CD8-positive, alpha-beta memory T cell (primary cell): ENCODE measurements at places on chromosomes 2 and 18. TPM values are rescaled to one million over a fixed set of nuclear protein-coding genes. Genes with fewer than 3 reads are reported as not detected.

DNA sequence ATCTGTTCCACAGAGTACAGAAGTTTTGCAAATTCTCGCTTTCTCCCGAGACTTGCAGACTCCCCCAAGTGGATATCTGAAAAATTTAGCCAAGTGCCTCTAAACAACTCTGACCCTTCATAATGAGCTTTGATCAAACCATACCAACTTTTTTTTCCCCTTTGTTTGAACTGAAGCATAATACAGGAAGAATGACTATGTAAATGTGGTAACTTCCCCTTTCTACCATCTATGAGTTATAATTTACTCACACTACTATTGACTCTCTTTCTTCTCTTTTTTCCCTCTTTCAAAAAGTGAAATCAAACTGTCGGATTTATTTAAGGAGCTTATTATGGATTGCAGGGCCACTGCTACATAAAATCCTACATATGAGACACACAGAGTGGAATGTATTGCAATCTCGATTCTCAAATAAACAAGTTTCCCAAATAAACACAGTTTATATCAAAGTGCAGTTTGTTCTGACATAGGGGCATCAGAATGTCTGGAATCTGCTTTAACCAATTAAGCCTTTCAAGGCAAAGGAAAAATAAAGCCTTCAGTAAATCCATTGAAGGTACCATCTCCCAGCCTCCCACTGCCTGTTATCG lies 1.4 kb upstream of the ZNF804A start:
- no peak overlapping the region for H3K4me3 ChIP-seq
- H3K27ac ChIP-seq: no peak overlapping the region
- no peak for DNase-seq
- no peaks in the 10 kb centered on the region for H3K4me1 ChIP-seq

Gene RNU2-63P
- 35.8 TPM for total RNA-seq

Gene UGT1A10
- not detected for total RNA-seq

DNA sequence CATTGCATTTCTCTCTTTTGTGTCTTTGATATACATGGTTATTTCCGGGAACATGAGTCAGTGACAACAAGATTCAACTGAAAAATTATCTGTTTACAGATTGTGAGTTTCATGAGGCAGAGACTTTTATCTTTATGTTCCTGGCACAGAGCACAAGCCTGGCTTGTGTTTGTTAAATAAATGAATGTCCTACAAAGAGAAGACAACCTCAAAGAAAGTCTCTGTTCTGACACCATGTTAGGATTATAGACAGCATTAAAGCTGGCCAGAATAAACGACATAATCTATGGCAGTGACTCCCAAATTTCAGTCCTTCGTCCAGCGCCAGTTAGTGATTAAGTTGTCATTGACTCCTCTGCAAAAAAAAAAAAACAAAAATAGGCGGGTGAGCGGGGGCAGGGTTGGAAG lies 97.4 kb upstream of the DNAJC10 start:
- H3K4me3 ChIP-seq: no peak overlapping the region
- H3K27me3 ChIP-seq: no peaks in the 10 kb centered on the region
- H3K4me1 ChIP-seq: no peaks in the 10 kb centered on the region
- H3K36me3 ChIP-seq: no peaks in the 10 kb centered on the region

DNA sequence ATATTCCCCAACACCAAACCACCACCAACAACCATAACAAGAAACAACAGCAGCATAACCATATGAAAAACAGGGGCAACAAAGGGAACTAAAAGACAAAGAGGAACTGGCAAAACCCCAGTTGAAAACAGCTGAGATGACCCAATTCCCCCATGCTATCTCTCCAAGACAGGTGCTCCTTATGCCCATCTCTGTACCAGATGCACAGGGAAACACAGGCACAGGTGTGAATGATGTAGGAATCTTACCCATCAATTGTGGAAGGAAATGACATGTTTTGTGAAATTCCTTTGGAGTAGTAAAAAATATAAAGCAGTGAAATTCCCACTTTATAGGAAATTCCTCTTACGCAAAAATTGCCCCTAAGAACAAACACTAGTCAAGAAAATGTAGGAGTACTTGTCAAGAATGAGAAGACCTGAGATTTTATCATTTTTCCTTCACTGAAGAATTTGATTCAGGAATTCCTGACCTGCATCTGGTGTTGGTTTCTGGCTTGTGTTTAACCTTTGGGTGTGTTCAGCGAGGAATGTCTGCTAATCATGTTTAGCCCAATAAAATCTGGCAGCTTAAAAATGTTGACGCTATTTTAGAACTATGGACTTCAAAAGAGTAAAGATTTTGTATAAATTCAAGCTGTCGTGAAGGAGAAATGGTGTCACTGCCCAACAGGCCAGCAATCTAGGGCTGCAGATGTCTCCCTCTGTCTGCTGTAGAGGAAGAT lies 67.7 kb upstream of the ARHGAP28 start:
- no peaks in the 10 kb centered on the region for H3K36me3 ChIP-seq
- H3K27ac ChIP-seq: no peak overlapping the region
- H3K4me3 ChIP-seq: no peak overlapping the region
- H3K27me3 ChIP-seq: no peaks in the 10 kb centered on the region
- no peak for DNase-seq
- H3K4me1 ChIP-seq: no peaks in the 10 kb centered on the region

DNA sequence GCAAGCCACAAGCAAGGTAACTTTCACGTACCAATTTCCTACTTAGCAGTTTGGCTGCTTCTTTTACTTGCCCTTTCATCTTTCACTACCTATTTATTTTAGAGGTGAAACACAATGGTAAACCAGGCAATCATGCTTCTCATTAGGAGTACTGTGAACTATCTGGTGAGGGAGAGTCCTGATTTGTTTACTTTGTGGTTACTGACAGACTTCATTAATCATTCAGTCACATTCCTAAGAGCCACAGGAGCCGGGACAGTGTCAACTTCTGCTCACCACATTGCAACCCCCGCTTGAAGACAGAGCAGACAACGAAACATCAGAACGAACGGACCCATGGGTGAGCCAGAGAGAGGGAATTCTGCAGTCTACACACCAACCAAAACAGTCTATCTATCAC lies 28.8 kb downstream of the TUBB6 start:
- no peaks in the 10 kb centered on the region for H3K4me1 ChIP-seq
- no peak overlapping the region for H3K27ac ChIP-seq
- peaks cover 16% of the 10 kb centered on the region for H3K36me3 ChIP-seq
- H3K4me3 ChIP-seq: no peak overlapping the region

GRCh38 chr18:28831908-28832307 lies 655.0 kb upstream of the CDH2 start:
- no peaks in the 10 kb centered on the region for H3K27me3 ChIP-seq
- no peak for DNase-seq
- H3K4me1 ChIP-seq: no peaks in the 10 kb centered on the region
- H3K27ac ChIP-seq: no peak overlapping the region

Gene IL1F10
- total RNA-seq: not detected

GRCh38 chr2:164242409-164242808 lies 378.9 kb downstream of the GRB14 start:
- DNase-seq: no peak
- H3K4me3 ChIP-seq: no peak overlapping the region
- no peaks in the 10 kb centered on the region for H3K36me3 ChIP-seq
- H3K4me1 ChIP-seq: no peaks in the 10 kb centered on the region
- H3K27ac ChIP-seq: no peak overlapping the region
- no peaks in the 10 kb centered on the region for H3K27me3 ChIP-seq

Gene TUBA3E
- not detected for total RNA-seq

DNA sequence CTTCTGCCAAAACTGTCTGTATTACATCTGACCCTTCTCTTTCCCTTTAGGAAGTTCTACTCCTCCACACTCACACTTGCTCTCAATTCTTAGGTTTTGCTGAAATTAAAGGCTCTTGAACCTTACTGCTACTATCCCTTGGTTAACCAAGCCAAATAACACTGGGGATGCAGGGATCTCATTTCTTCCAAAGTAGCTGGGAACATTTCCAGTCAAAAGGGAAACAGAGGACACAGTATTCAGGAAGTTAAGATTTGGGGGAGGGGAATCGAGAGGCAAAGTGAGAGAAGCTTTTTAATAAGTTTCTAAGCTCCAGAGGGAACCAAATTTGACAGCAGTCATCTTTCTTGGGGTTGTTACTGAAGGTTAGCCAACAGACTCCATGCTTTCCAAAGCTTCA lies 6.2 kb downstream of the SEPTIN2 start:
- no peaks in the 10 kb centered on the region for H3K27me3 ChIP-seq
- H3K4me3 ChIP-seq: no peak overlapping the region
- H3K36me3 ChIP-seq: peaks cover 2% of the 10 kb centered on the region
- peaks cover 45% of the 10 kb centered on the region for H3K4me1 ChIP-seq
- H3K27ac ChIP-seq: no peak overlapping the region

DNA sequence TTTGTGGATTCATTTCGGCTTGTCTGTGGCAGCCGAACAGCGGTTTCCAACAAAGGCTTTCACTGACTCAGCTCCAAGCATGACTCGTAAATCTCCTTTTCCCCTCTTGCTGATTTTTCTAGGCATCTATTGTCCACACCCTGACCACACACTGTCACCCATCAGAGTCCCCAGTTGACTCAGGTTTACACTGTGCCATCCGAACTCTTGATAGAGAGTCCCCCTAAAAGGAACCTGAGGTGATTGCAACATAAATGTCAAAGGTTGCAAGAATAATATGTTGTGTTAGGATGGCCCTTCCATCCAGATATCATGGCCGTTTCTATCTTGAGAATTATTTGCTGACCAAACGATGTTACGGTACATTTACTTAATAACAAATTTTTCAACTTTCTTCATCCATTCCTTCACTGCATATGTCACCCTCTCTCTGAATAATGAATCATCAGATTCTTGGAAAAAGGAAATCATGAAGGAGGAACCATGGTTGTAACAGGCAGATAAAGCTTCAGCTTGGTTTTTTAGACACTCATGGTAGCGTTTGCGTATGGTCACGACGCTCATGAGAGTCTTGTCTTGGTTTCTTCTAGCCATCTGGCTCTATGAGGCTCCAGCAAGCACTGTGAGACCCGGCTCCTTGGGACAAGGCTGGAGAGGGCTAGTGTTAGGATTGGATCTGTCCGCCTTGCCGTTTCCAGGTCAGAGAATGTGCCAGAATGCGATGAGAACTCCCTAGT lies 72.1 kb downstream of the NPAS2 start:
- H3K36me3 ChIP-seq: no peaks in the 10 kb centered on the region
- no peak overlapping the region for H3K4me3 ChIP-seq
- no peaks in the 10 kb centered on the region for H3K27me3 ChIP-seq
- H3K27ac ChIP-seq: no peak overlapping the region

- H3K36me3 ChIP-seq: peaks cover 24% of the 10 kb centered on the region
- no peak overlapping the region for H3K27ac ChIP-seq
- no peaks in the 10 kb centered on the region for H3K4me1 ChIP-seq
- DNase-seq: no peak
- no peak overlapping the region for H3K4me3 ChIP-seq
- H3K27me3 ChIP-seq: no peaks in the 10 kb centered on the region
Observed at GRCh38 chr2:239186516-239187357, 214.1 kb downstream of the HDAC4 start.

Gene TBR1
- not detected for total RNA-seq

GRCh38 chr2:158495175-158495574 lies 38.4 kb downstream of the PKP4 start:
- no peaks in the 10 kb centered on the region for H3K27me3 ChIP-seq
- no peaks in the 10 kb centered on the region for H3K36me3 ChIP-seq
- H3K27ac ChIP-seq: no peak overlapping the region
- H3K4me3 ChIP-seq: no peak overlapping the region

Gene SIX3
- not detected for total RNA-seq

GRCh38 chr2:120936476-120937334 lies 201.0 kb downstream of the GLI2 start:
- no peaks in the 10 kb centered on the region for H3K36me3 ChIP-seq
- no peak overlapping the region for H3K4me3 ChIP-seq
- no peaks in the 10 kb centered on the region for H3K27me3 ChIP-seq
- no peak overlapping the region for H3K27ac ChIP-seq

DNA sequence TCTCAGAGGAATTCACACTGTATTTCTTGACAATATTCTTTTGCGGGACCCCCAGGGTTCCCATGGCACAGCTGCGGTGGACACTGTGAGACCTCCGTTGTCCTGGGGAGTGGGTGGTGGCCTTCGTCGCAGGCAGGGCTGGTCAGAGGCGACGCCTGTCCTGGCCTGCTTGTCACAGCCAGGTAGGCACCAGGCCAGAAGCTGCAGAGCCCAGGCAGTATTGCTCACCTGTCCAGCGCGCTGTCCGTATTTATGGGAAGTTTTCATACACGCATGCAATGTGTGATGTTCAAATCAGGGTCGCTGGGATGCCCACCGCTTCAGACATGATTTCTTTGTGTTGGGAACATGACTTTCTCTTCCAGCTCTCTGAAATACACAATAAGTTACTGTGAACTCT lies 126.6 kb downstream of the RTP5 start:
- H3K27me3 ChIP-seq: no peaks in the 10 kb centered on the region
- no peak overlapping the region for H3K27ac ChIP-seq
- no peak for DNase-seq
- H3K36me3 ChIP-seq: no peaks in the 10 kb centered on the region
- no peak overlapping the region for H3K4me3 ChIP-seq

DNA sequence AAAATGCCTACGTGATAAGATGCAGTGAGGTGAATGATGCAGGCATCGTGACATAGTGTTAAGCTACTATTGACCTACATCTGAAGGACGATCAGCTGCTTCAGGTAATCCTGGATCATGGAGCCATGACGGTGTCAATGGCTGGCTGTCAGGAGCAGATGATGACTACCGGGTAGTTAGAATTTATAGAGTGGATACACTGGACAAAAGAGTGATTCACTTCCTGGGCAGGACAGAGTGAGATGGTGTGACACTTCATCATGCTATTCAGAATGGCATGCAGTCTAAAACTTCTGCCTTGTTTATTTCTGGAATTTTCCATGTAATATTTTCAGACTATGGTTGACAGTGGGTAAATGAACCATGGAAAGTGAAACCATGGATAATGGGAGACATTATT lies 29.5 kb downstream of the METTL8 start:
- H3K4me1 ChIP-seq: no peaks in the 10 kb centered on the region
- no peak overlapping the region for H3K4me3 ChIP-seq
- H3K36me3 ChIP-seq: no peaks in the 10 kb centered on the region
- no peaks in the 10 kb centered on the region for H3K27me3 ChIP-seq
- H3K27ac ChIP-seq: no peak overlapping the region
- DNase-seq: no peak

DNA sequence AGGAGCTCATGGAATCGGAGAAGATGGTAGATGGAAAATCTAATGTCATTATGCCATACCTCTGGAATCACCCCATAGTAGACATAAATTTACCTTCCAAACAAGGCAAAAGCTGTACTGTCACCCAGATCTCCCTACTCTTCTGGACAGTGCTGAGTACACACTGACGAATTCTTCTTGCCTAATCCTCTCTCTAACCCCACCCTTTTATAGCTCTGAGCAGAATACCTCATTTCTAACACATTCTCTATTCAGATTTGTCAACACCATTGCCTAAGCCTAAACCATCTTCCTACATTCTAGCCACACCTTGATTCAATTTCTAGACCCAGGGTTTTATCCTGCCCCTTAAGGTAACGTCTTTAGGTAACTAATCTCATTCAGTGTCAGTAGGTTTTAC lies 321.0 kb upstream of the NRP2 start:
- H3K27me3 ChIP-seq: no peaks in the 10 kb centered on the region
- H3K36me3 ChIP-seq: no peaks in the 10 kb centered on the region
- H3K27ac ChIP-seq: no peak overlapping the region

- peaks cover 6% of the 10 kb centered on the region for H3K36me3 ChIP-seq
- H3K27me3 ChIP-seq: no peaks in the 10 kb centered on the region
- H3K27ac ChIP-seq: no peak overlapping the region
- no peak overlapping the region for H3K4me3 ChIP-seq
- no peaks in the 10 kb centered on the region for H3K4me1 ChIP-seq
Observed at GRCh38 chr2:47038656-47039488, 116.2 kb downstream of the STPG4 start.

GRCh38 chr18:23336101-23336500 lies 117.0 kb upstream of the RIOK3 start:
- no peak overlapping the region for H3K4me3 ChIP-seq
- no peaks in the 10 kb centered on the region for H3K27me3 ChIP-seq
- H3K27ac ChIP-seq: no peak overlapping the region
- H3K4me1 ChIP-seq: no peaks in the 10 kb centered on the region
